ENCODE measurements at places on chromosomes 4 and X.

DNA sequence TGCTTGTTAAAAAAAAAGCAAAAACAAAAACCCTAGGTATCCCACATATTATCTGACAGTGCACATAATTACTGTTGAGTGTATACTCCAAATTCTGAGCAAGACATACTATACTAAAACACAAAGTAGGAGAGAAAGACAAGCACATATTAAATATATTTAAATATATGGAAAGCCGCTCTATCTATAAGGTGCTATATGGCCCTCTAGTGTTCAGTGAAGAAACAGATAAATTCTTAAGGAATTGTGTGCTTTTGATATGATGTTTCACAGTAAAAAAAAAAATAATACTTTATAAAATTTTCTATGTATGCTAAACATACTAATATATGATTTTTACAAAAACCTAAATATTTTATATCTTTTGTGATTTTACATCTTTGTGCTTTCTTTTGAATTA, 137.8 kb downstream of the FBXW7 start:
- no peak for DNase-seq

DNA sequence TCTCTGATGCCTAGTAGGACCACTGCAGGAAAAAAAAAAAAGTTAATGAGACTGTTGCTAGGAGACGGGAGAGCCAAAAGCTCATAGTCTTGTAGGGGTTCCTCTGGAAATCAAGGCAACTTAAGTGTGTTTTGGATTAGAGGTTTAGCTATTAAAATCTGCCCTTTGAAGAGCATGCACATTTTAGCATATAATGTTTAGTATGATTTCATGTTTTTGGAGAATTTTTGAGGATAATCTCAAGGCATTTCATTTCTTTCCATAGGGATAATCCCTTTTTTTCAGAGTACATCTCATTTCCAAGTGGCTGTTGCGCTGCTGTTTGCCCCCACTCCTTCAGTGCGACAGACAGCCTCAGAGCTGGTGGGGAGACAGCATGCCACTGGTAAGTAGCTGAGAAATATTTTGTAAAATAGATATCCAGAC, at the start of gene LINC00632:
TSS of gene LINC00632 (plus strand) at position 339 of the 426 bp plus-strand sequence.
- peak; percentile 59 for DNase-seq

GRCh38 chr4:137676357-137676998, 144.2 kb upstream of the PCDH18 start:
- no peak for DNase-seq

GRCh38 chrX:102697494-102697893, 14.8 kb upstream of the GPRASP2 start:
- DNase-seq: no peak

DNA sequence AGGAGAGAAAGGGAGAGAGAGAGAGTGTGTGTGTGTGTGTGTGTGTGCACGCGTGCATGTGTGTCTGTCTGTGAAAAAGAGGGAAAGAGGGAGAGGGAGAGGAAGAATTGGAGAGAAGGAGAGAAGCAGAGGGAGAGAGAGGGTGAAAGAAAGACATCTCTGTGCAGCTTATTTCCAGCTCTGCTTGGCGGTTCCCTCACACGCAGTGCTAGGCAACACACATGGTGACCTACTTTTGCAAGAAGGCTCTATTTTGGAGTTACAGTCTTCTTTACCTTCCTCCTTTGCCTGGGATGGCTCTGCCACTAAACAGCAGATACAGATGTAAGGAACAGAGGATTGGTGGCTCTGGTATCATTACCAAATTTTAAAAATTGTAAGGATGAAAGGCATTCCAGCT, 40.1 kb downstream of the SLC16A2 start:
- peak; percentile 33 for DNase-seq

- DNase-seq: no peak
These were observed 10.6 kb downstream of the MSN start for GRCh38 chrX:65677954-65678469.

- peak; percentile 73 for DNase-seq
These were observed at the start of gene BCOR for GRCh38 chrX:40097504-40098263. TSS of gene BCOR (minus strand) at chrX:40097958. CDS start at chrX:40077929, 20,029 bp downstream.

- no peak for DNase-seq
These were observed 2.4 kb downstream of the SLC49A3 start for GRCh38 chr4:686413-687040.

DNA sequence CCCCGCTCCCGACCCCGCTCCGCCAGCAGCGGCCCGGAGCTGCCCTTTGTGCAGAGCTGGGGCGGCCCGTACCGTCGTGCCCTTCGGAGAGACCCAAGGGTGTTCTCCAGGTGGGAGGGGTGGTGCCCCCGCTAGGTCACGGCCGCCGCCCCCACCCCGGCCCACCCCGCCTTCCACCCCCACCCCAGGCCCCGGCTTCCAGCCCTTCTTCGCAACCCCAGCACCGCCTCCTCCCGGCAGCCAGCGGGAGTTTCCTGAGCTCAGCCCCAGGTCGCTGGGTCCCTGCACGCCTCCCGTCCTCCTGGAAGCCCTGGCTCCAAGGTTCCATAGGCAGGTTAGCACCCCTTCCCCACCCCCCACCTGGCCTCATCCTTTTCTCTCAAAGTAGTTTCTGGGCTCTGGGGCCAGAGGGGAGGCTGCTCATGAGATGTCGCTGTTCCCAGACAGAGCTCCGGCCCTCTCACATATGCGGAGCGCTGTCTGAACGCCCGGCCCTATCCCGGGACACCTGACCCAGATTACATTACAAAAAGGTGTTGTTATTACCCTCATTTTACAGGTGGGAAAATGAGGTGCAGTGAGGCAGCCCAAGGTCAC, 25.2 kb upstream of the FGFR3 start:
- no peak for DNase-seq

DNA sequence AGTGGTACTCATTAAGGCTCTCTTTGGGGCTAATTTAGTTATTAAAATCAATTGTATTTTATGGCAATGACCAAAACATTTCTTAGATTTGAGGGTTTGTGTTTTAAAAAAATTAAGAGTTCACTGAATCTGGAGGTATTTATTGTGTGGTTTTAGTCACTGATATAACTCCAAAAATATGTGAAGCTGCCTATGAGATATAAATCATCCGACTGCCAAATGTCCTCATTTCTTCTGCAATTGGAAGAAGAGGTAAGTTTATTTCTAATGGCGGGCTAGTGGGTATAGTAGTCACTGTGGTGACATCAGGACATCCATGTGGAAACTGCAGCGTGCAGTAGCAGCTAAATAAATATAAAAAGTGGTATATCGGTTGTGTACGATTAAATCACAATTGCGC, 205.5 kb downstream of the MID1 start:
- DNase-seq: no peak

- no peak for DNase-seq
These were observed 26.9 kb downstream of the SHROOM4 start for GRCh38 chrX:50787099-50787498.

DNA sequence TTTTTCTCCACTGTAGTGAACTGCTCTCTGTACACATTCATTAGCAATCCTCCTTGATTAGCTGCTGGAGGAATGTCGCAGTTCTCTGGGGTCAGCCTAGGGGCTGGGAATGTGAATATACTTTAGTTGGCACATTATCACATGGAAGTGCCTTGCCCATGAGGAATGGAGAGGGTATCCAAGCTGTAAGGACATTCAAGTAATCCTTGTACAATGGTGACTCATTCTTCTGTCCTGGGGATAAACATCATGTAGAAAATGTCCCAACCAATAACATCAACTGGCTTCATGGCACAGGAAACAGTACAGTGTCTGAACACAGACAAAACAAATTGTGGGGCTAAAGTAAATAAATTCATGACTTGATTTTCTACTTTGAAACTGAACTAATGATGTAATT, 147.1 kb downstream of the GLRA2 start:
- no peak for DNase-seq

DNA sequence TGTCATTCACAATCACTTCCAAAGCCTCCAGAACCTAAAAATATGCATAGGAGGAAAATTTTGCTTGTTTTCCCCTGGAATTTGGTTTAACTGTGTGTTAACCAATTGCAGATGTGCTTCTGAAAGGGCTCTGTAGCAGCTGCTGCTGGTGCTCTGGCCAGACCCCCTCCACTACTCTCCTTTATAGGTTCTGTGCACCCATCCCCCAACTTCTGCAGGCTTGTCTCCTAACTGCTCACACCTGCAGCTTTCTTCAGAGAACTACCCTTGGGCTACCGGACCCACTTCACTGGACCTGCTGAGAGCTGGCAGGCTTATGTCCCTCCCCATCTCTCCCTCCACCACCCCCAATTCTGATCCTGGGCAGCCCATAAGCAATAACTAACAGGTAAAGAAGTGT, 662.1 kb upstream of the DIPK2B start:
- no peak for DNase-seq

DNA sequence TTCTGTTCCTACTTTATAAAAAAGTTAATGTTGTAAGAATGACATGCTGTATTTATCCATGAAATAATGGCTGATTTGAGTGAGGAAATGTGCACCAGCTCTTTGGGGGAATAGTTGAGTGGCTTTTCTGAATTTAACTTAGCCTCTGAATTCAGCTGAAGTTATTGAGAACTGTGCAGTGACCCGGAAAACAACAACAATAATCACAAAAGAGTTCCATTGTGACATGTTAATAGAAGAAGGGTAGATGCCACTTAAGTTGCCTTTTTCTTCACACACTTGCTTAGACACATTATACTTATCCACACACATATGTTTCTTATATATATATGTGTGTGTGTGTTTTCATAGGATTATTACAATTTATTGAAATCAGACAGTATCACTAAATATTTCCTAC, 301.2 kb downstream of the BMPR1B start:
- DNase-seq: no peak

- DNase-seq: peak; percentile 70
These were observed 1.8 kb downstream of the CPEB2 start for GRCh38 chr4:15003891-15004738.

GRCh38 chr4:103410386-103410785, 212.2 kb upstream of the CENPE start:
- no peak for DNase-seq

- no peak for DNase-seq
These were observed 18.7 kb downstream of the PIGG start for GRCh38 chr4:517806-518070.

GRCh38 chr4:186016796-186017195, 52.2 kb upstream of the TLR3 start:
- DNase-seq: no peak

DNA sequence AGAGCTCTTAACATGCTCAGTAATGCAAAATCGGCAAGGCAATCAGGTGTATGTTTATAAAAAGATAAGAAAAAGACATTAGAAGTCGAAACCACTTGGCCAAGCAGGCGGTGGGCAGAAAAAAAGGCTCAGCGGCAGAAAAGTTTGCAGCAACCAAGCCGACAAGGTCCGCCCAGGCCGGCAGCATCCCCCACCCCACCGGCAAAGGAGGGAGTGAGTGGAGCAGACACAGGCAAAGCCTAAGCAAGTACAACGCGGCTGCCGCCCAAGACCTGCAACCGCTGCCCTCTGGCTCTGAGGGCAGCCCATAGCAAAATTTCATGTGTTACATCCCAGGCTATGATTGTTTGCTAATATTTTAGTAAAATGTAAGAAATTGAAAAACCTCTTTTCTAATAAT, 125.4 kb upstream of the ZCCHC13 start:
- peak; percentile 42 for DNase-seq

DNA sequence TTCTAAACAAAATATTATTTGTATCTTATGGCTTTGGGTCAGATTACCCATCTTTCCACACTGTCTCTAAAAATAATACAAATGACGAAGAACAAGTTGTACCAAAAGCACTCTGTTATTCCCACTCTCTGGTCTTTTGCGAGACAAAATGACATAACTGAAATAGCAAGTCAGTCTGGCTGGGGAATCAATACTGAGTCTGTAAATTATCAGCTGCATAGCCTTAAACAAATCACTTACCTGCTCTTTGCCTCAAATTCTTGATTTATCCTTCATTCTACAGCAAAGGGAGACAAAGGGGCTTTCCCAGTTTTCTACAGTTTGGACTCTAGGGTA, 40.9 kb downstream of the SOWAHB start:
- no peak for DNase-seq

- DNase-seq: no peak
These were observed 733.3 kb downstream of the RPA4 start for GRCh38 chrX:97616883-97617530.

DNA sequence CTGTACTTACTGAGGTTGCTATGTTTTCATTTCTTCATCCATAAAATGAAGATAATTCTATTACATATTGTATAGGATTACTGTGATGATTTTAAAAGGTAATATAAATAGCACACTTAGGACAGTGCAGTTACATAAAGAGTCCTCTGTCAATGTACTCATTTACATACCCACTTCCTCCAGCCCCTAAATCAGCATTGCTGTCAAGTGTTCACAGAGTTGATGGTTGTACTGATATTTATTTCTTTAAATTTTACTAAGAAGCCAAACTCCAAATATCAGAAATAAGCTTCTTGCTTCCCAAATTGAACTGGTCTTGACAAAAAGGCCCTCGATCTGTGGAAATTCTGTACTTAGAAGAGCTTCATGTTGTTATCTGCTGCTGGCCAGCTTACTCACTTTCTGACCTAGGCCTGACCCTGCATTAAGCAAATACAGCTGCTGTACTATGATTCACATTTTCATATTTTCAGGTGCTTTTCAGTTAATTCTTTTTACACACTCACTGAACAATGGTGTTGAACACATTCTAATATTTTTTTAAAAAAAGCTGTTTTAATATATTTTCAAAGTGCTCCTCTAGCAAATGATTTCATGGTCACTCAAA, 259.6 kb downstream of the UNC5C start:
- DNase-seq: no peak

DNA sequence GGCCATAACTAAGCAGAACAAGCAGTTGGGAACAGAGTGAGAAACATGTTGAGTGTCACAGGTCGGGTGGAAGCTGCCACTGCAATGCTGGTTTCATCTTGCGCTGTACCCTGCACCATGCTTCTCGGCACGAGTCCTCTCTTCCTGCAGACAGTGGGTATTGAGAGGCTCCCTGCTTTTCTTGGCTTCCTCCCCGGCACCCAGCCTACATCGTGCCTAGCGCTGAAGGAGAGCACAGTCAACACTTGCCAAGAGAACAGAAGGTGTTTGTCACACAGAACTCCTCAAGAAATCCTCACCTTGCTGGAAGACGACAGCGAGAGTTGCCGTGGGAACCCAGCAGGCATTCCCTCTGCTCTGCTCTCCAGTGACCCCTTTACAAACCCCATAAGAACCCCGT, 53.6 kb downstream of the EVC2 start:
- DNase-seq: no peak

GRCh38 chr4:152352215-152352614, 183.7 kb downstream of the FBXW7 start:
- DNase-seq: no peak

All from retina (tissue), 1 donor.